ENCODE measurements at places on chromosomes 3 and 15. TPM values are rescaled to one million over a fixed set of nuclear protein-coding genes. Genes with fewer than 3 reads are reported as not detected.

The DISP2 gene
- 0.54 TPM for polyA plus RNA-seq

The C2CD4A gene
- not detected for polyA plus RNA-seq

The GYG1 gene
- polyA plus RNA-seq: 27.8 TPM

The PROS1 gene
- polyA plus RNA-seq: 6.2 TPM

The CHRNA7 gene
- 0.06 TPM for polyA plus RNA-seq

DNA sequence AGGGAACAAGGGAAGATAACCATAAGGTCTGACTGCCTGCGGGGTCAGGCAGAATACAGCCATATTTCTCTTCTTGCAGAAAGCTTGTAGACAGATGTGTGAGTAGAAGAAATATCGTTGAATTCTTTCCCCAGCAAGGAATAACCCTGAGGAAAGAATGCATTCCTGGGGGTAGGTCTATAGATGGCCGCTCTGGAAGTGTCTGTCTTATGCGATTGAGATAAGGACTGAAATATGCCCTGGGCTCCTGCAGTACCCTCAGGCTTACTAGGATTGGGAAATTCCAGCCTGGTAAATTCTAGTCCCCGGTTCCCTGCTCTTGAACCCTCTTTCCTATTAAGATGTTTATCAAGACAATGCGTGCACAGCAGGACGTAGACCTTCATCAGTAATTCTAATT lies 15.8 kb upstream of the SST start:
- DNase-seq: no peak

DNA sequence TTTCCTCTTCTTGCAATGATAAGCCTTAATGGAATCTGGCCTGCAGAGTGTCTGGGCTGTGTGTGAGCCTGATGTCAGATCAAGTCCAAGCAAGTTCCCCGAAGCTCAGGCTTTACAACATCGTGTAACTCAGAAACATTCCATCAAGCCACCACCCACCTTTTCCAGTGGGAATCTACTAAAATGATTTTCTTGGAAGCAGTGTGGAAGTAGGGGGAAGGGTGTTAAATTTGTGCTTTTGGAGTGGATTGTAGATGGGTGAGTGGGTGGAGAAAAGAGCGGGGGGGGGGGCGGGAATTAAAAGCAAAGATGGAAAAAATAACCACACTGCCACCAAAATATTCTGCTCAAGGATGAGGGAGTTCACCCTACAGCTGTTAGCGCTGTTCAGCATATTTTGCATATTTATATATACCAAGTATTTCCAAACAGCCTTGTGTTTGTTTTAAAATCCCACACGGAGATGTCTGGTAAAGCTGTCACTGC lies 53.6 kb downstream of the VGLL3 start:
- peak; percentile 83 for DNase-seq

DNA sequence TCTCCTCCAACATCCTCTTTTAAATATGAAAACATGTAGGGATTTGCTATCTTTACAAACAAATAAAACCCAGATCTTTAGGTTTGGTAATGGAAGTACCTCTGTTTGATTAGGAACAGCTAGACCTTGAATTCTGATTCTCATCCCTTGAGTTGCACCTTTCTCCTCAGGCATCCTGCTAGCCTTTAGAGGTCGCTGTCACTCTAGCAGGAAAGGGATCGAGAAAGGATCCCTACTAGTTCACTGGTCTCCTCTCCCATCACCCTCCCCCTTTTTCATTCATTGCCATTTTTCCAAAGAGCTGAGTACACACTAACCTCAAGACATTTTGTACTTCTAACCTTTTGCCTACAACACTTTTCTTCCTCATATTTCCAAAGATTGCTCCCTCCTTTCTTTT lies 569.8 kb downstream of the RBMS3 start:
- DNase-seq: no peak

DNA sequence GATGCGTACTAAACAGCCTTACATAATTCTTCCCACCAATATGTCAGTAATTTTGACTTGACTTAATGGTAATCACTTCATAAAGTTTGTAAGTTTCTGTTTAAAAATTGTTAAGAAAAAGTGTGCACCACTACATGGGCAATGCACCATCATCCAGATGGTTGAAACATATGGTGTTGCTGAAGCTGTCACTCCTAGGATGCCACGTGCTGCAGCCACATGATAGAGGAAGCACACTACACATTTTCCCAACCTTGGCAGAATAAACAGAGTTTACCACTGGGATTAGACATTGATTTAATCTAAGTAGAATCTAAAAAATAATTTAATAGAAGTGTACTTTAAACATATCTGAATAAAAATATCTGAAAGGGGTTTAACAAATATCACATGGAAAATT lies 1209.9 kb downstream of the NSUN3 start:
- DNase-seq: no peak

DNA sequence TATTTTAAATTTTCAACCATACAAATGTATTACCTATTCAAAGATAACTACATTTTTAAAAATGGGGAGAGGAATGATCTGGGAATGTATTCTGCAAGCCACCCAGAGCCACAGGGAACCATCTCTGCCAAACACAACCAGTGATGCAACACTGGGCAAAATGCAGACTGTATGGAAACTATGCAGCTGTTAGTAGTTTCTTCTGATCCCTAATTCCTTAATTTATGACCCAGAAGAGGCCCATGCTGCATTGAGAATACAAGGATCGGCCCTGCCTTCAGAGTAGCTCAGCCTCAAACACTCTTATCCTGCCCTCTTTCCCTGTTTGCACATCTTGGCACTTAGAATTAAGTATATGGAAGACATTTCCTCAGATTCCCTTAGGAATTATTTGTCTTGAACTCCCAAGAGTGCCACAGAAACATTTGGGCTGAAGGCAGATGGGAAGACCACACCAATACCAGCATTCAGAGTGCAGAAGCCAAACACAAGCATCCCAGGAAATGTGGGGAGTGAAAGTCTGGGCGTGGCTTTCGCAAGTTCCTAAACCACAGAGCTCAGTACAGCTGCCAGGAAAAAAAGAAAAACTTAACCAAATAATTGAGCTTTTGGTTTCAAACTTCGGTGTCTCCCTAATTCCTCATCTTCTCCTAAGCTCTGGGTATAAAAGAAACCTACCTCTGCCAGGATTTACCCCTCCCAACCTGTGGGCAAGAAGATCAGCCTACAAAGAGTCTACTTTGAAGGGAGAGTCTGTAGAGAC lies 5.3 kb downstream of the SNUPN start:
- peak; percentile 30 for DNase-seq

DNA sequence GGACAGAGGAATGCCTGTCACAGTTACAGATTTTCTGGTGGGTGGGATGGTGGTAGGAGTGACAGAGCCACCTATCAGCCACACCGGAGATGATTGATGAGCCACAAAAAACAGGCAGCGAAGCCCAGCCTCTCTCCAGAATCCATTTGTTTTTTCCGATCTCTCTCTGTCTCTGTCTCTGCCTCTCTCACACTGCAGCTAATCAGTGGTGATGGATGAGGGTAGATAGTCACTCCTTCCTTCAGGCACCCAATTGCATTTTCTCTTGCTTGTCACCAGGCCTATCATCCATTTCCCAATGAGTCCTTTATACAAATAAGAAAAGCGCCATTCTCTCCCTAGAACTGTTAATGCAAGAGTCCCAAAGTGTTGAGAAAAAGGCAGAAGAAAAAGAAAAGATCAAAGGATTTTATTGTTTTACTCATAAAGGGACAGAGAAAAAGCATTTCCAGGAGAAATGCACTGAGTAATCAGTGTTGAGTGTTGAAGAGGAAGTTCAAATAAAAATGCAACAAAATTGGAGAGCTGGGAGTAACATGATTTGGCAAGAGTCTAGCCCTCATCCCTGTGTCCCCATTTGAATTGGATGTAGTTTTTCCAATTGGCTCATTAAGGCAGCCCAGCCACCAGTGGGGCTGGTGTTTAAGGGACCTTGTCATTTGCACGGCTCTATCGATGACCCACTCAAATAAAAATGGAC lies 1089.3 kb downstream of the TUSC7 start:
- no peak for DNase-seq
